ENCODE measurements at places on chromosomes 2 and 18.
A peak's percentile ranks its signal among the peaks of the same experiment; 100 is the strongest.

DNA sequence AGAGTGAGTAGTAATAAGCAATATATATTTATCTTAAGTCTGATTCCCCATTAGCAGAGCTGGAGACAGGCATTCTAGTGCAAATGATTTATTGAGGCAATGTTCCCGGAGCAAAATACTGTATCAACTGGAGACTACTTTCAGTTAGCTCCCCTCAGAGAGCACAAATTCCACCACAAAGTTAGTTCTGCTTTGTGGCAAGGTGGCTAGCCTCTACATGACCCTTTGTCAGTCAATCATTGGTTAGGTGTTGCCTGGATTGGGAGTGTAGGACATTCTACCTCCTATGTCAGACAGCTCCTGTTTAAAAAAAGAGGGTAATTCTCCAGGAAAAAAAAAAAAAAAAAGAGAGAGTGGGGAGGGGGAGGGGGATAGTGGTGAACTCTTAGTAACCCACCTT is 402.2 kb downstream of the NR4A2 start:
- DNase-seq = no peak

- no peak for DNase-seq
These were observed 34.4 kb upstream of the DLX2 start for GRCh38 chr2:172137109-172137508.

GRCh38 chr2:6937582-6937981 is 20.4 kb downstream of the RNF144A start:
- DNase-seq = no peak

DNA sequence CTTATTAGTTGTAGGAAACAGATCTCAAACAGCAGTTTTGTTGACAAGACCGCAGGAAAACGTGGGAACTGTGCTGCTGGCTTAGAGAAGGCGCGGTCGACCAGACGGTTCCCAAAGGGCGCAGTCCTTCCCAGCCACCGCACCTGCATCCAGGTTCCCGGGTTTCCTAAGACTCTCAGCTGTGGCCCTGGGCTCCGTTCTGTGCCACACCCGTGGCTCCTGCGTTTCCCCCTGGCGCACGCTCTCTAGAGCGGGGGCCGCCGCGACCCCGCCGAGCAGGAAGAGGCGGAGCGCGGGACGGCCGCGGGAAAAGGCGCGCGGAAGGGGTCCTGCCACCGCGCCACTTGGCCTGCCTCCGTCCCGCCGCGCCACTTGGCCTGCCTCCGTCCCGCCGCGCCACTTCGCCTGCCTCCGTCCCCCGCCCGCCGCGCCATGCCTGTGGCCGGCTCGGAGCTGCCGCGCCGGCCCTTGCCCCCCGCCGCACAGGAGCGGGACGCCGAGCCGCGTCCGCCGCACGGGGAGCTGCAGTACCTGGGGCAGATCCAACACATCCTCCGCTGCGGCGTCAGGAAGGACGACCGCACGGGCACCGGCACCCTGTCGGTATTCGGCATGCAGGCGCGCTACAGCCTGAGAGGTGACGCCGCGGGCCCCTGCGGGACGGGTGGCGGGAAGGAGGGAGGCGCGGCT is at the start of gene TYMS:
Gene TYMS, plus strand, starts transcription at position 343 of the 690 bp plus-strand sequence. Its CDS starts 90 bp downstream, at position 433.
- no peak for DNase-seq

DNA sequence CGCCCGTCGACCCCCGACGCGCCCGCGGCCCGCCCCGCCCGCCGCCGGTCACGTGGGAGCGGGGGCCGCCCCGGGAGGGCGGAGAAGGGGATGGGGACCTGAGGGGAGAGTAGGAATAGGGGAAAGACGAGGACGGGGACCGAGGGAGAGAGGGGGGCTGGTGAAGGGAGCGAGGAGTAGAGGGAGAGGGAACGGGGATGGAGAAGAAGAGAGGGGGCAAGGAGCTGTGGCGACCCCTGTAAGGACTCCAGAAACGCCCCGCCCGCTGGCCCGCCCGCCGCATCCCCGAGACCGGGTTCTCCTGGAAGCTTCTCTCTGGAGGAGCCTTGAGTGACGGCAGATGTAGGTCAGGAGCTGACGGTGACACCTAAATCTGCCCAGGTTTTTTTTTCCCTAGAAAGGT is 615 bp downstream of the ADNP2 start:
- DNase-seq = no peak

DNA sequence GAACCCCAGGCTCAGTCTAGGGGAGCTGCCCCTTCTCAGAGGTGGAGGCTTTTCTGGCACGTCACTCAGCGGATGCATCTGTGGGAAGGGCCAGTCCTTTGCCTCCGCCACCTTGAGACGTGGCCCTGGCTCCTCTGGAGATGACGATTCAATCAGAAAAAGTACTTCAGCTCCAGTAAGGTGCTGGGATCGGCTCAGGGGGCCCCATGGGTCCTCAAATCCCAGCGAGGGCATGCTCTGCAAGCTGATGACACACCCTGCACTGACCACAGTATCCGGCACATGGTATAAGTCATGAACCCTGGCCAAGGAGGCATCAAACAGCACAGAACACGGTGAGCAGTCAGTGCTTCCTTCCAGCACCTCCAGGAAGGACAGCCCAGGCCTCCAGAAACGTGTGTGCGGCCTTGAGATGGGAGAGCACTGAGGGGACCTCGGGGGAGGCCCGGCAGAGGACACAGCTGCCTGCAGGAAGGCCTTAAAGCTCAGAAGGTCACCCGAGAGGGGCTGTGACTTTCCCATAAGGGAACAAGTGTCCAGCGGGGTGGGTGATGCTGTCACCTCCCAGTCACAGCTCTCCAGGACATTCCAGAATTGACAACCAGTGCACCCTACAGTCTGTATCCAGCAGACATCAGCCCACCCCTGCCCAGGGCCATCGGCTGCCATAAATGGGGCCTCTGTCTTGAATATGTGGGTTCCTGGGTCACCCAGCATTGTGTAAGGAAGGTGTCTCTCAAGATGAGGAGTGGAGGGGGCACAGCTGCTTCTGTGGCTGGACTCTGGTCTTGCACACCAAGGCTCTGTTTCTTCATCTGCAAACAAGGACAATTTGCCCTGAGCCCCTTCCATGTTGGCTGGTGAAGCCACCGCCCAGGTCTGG is 205.8 kb downstream of the NDUFA10 start:
- no peak for DNase-seq

DNA sequence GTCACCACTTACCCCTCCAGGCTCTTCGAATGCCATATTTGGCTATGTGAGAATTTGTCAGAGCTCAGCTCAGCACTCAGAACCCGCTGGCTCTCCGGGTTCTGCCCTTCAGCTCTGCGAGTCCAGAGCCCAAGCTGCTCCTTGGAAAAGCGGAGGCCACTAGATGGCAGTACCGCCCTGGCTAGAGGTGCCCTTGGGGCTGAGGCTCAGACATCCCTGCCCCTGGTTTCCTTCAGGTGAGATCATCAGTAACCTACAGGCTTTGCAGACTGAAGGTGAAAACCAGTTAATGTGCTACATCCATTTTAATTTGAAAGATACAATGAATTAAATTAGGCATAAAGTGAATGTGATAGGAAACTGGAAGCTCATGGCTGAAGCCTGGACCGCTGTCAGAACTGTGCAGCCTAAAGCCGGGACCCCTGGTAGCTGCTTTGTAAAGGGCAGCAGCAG is 285.6 kb downstream of the AGAP1 start:
- DNase-seq = peak; percentile 16

DNA sequence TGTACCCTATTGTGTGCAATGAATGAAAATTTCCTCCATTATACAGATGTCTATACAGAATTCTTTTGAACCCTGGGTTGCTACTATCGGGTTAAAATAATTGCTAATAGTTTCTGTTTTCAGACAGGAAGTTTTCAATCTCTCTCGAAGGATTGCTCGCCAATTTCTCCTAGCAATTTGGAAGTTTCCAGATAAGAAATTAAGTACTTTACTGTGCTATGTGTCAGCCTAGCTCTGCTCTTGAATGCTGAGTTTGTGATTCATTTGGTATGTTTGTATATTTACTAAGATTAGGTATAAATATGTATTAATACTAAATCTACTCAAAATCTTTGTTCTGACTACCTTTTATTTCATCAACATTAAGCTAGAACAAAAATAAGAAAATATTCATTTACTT is 74.6 kb upstream of the ARL5A start:
- DNase-seq = no peak

- no peak for DNase-seq
These were observed 106.2 kb downstream of the BCL2 start for GRCh38 chr18:63213331-63213900.

DNA sequence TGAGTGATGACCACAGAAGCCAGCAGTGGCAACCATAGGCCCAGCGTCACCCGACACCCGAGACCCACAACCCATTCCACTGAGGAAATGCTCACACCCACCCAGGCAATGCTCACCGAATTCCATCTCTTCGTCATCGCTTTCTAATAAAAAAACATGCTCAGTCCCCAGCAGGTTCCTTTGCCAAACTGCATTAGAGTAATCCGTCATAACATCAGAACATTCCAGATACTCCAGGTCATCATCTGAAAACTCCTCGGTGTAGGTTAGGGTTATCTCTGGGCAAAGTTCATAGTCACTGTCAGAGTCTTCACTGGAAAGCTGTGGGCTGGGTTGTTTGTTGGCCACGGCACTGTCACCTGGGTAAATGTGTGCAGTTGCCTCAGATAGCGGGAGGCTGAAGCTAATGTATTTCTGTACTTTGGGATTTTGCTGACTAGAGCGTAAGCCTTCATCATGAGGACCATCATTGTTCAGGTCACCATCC is 49.3 kb downstream of the ALPK2 start:
- DNase-seq = no peak

GRCh38 chr2:227367427-227367795 is 11.7 kb downstream of the TM4SF20 start:
- DNase-seq = no peak

GRCh38 chr2:86358957-86359356 is 21.5 kb upstream of the REEP1 start:
- DNase-seq = peak; percentile 60

- DNase-seq = no peak
These were observed 41.9 kb upstream of the LIMS1 start for GRCh38 chr2:108492364-108492763.

DNA sequence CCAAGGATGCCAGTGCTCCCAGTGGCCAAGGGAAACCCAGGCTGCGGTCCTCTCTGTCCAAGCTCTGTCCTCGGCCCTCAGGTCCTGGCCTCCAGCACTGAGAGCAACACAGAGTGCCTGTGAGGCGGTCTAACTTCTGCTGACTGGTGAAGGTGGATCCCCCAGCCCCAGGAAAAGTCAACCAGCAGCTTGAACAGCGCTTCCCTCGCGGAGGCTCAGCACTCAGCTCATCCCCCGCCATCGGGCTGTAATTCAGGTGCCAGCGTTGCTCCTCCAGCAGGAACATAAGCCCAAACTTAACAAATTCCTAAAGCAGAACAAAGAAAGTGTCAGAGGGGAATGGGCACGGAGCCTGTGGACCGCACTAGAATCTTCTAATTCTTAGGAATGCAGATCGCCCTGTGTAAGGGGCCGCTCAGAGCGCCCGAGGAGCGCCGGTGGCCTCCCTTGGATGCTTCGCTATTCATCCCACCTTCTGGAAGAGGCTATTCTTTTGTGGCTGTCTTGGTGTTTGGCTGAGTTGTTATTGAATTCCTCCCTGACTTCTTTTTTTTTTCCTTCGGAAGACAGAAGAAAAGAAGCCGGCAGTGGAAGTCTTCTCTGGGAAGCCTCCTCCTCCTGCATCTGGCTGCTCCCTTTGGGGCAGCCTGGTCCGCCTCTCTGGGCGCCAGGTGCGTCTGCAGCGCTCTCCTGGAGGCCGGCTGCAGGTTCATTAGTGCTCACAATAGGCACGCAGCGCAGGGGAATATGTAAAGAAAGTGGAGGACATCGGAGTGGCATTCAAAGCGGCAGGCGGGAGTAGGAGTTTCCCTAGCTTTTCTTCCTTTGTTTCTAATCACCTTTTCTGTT is 905.6 kb downstream of the TSN start:
- DNase-seq = no peak

GRCh38 chr18:49786019-49786720 is 27.2 kb downstream of the ACAA2 start:
- no peak for DNase-seq

DNA sequence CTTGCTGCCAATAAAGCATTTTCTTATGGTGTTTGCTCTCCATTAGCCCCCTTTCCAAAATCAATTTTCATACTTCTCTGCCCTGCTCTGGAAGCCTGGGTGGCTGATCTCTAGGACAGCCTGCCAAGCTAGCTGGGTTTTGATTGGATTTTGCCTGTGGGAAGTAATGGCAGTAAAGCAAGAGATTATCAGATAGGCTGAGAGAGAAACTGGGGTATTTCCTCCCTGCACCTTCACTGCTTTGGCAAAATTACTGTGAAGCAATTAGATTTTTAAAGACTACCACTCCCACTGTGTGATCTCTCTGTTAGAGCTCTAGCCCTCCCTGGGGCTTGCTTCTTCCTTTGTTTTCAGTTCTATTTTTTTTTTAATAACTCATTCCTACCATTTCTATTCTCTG is 223.8 kb downstream of the DLGAP1 start:
- no peak for DNase-seq

Data from GM12864 (cell line).